CD4-positive, alpha-beta T cell (primary cell): ENCODE measurements at places on chromosomes 1 and 21. TPM values are rescaled to one million over a fixed set of nuclear protein-coding genes. Genes with fewer than 3 reads are reported as not detected.

The ARHGEF2 gene
- 54.8 TPM for total RNA-seq

DNA sequence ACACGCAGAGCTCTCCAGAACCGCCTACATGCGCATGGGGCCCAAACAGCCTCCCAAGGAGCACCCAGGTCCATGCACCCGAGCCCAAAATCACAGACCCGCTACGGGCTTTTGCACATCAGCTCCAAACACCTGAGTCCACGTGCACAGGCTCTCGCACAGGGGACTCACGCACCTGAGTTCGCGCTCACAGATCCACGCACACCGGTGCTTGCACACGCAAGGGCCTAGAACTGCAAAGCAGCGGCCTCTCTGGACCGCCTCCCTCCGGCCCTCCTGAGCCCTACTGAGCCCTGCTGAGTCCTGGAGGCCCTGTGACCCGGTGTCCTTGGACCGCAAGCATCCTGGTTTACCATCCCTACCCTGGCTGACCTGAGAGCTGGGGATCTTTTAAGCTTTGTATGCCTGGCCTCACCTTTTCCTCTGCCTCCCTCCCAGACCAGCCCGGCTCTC lies 8.3 kb downstream of the OLIG2 start:
- no peak for DNase-seq

GRCh38 chr1:75999034-75999433 lies 66.8 kb upstream of the ASB17 start:
- no peak for DNase-seq

DNA sequence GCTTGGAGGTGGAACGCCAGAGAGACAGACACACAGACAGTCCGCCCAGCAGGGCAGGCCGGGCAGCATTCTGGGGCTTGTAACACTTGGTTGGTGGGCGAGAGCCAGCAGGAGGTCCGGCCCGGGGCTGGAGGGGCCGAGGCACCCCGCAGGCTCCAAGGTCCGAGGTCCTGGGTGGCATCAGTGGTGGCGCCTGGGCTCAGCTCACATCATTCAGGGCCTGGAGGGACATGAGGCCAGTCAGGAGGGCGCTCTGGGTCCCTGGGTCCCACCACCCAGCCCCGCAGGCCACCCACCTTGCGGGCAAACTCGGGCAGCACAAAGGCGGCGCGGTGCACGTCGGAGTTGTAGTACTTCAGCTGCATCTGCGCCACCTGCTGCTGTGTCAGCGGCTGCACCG lies 5.2 kb downstream of the SRM start:
- DNase-seq: no peak

DNA sequence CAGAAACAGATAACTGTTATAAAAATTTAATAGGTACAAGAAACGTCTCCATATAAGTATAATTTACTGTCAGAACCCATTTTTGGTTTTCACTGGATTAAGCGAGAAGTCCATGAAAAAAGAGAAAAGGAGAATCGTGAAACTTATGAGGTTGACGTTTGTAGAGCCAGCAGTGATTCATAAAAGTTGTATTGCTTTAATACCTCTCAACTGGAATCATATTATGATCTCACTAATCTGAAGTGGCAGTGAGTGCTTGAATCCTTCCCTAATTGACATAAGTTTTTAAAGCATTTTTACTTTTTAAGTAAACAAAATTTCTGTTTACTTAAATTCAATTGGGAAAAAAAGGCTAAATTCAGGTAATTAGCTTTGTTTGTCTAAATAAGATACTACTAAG lies 315.3 kb downstream of the TPR start:
- DNase-seq: no peak

DNA sequence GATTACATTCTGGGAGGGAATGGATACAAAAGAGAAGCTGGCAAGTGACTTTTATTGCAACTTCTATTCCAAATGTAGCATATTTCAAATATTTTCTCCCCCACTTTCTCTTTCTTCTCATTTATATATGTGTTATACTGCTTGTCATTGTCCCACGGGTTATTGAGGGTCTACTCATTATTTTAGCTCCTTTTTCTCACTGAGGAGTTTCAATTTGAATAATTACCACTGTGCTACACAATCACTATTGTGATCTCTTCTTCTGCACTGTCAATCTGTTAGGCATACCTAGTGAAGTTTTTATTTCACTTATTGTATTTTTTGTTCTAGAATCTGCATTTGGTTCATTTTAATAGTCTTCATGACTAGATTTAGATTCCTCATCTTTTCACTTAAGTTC lies 339.7 kb downstream of the PTPRC start:
- DNase-seq: no peak

DNA sequence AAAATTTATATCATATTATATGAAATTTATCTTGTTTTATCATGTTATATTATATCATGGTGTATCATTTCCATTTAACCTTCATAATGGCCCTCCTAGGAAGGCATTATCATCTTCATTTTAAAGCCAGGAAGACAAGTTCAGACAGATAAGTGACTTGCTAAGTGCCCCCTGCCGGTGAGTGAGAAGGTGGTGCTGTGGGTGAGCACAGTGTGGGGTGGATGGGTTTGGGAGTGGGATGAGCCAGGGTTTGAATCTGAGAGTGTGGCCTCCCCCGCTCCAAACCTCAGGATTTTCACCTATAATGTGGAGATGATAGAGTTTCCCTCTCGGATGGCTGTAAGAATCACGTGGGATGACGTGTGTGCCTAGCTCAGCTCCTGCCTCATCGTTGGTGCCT lies 108.7 kb upstream of the IGSF21 start:
- no peak for DNase-seq

- no peak for DNase-seq
Observed at GRCh38 chr1:25461849-25462248, 31.2 kb downstream of the MACO1 start.

The RIIAD1 gene
- total RNA-seq: not detected

- DNase-seq: no peak
Observed at GRCh38 chr1:198054510-198054909, 102.3 kb upstream of the NEK7 start.

DNA sequence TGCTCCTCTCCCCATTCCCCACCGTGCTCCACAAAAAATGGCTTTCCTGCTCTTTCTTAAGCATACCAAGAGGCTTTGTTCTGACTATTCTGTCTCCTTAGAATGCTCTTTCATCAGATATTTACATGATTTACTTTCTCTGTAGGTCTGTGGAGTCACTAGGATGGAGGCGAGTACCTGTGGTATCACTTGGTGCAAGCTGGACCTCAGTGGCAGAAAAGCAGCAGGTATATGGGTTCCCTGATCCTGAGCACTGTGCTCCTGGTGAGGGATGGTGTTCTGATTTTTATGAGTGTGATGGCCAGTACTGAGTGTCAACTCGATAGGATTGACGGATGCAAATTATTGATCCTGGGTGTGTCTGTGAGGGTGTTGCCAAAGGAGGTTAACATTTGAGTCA lies 10.0 kb downstream of the C1orf87 start:
- DNase-seq: no peak
